Mucosa of gallbladder (tissue), 1 donor: ENCODE measurements at places on chromosomes 12 and 14. TPM values are rescaled to one million over a fixed set of nuclear protein-coding genes. Genes with fewer than 3 reads are reported as not detected.

DNA sequence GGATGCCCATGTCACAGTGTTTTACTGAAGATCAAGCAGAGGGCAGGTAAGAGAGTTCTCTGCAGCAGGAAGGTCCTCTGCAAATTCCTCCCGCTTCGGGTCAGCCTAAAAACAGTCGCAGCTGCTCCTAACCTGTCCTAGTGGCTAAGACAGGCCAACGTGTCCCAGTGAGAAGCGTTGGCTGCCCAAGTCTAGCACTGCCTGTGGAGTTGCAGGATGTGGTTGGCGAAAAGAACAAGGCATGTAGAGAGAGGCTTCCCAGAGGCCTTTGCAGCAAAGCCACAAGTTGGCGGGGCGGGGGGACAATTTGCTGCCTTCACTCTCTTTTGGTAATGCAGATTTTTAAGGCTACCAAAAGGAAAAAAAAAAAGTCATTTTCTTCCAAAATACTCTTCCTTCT lies 340.1 kb downstream of the BCL11B start:
- DNase-seq: peak; percentile 28

DNA sequence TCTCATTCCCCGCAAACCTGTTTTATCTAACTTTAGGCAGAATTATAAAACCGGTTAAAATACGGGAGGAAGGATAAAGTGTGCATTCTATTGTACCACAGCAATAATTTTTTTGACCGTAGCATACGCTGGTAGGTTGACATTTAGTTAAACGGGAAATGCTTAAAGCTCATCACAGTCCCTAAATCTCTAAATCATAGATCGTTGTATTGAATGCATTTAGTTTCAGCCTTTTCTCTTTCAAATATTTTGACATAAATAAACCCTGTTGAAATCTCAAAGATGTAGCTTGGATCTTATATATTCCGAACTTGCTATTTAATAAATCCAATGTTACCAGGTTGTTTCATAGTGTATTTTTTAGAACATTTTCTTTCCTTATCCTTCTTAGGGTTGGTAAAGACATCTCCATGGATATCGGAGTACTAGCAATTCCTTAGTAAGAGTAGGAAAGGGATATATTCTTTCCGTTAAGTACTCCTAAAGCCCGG lies 798 bp downstream of the CLEC2B start:
- DNase-seq: no peak

Gene NOS1
- 0.40 TPM for total RNA-seq

DNA sequence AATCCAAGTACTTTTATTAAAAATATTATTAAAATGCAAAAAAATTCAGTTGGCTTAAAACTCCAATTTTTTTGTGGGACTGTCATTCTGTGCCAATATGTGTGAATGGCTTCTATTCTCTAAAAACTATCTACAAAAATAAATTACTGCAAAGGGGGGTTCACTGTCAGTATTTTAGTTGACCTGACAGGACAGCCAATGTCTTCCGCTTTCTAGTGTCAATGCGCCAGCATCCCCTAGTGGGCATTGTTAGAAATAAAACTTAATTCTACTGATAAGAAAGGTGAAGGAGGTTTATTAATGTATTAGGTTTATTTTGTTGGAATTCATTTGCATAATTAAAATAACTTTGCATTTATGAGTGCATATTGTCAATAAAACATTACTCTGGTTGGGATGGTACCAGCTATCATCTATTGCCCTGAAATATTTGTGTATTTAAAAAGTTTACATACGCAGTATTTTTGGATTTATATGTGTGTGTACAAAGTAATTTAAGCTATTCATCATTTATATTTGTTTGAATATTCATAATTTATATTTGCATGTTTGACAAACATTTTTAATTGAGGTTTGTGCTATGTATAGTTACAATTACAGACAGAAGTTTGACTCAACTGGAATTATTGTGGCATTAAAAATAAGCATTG lies 527.2 kb downstream of the FLRT2 start:
- DNase-seq: no peak

Gene SOCS2
- 13.8 TPM for total RNA-seq

DNA sequence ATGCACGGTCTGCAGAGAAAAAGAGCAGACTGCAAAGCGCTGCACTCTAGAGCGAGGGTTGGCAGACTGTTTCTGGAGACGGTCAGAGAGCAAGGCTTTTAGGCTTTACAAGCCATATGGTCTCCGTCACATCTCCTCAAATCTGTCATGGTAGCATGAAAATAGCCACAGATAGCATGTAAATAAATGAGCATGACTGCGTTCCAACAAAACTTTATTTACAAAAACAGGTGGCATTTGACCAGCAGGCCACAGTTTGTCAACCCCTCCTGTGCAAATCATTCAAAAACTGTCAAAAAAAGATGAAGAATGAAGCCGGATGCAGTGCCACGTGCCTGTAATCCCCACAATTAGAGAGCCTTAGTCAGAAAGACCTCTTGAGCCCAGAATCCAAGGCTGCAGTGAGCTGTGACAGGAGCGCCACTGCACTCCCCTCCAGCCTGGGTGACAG lies 18.9 kb downstream of the SYNE3 start:
- no peak for DNase-seq
